ENCODE measurements at places on chromosomes 16 and 17.

- no peak for DNase-seq
These were observed 315.8 kb downstream of the BCAS3 start for GRCh38 chr17:60993497-60993896.

DNA sequence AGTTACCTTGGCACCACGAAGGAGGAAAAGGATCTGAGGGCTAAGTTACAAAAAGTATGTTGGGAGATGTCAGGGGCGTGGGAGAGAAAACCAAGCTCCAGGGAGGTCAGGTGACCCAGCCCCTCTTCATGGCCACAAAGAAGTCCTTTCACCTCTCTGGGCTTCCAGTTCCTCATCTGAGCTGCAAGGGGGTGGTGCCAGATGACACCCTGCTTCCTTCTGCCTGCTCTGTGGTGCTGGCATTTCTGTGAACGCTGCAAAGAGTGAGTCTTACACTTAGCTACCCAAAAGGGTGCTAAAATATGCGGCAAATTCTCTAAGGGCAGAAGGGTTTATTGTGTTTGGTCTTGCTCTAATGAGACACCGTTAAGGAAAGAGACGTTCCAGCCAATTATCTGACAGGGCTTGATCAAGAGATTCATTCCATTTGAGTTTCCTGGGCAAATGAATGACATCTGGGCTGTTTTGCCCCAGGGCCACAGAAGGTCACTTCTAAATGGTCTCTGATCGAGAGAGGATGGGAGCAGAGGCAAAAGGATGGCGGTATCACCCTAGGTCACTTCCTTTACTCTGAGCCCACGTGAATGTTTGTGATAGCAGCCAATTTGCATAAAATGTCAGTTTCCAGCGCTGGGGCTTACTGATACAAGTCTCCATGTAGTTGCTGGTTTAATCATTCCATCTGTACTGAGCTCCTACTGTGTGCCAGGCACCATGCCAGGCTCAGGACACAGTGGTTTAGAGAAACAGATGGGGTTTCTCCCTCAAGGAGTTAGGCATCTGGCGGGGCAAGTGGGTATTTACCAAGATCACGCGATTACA, 210.2 kb downstream of the KATNIP start:
- DNase-seq: peak; percentile 56

DNA sequence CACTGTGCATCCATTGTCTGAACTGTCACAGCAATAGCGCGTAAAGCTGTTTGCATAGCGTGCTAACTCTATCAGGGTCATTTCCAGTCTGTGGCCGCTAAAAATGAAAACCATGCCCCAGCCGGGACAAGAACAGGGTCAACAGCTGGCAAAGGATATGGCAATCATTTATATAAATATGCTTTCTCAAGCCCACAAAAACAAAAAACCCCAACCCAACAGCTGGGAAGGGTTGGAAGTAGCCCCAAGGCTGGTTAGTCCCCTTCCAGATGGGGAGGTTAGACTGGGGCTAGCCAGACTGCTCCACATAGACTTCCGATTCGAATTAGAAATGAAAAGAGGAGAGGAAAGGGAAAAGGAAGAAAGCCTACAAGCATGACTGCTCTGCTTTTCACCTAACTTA, 203.3 kb upstream of the TBX2 start:
- DNase-seq: no peak

- peak; percentile 77 for DNase-seq
These were observed 6.8 kb downstream of the KIFC3 start for GRCh38 chr16:57795431-57795878.

DNA sequence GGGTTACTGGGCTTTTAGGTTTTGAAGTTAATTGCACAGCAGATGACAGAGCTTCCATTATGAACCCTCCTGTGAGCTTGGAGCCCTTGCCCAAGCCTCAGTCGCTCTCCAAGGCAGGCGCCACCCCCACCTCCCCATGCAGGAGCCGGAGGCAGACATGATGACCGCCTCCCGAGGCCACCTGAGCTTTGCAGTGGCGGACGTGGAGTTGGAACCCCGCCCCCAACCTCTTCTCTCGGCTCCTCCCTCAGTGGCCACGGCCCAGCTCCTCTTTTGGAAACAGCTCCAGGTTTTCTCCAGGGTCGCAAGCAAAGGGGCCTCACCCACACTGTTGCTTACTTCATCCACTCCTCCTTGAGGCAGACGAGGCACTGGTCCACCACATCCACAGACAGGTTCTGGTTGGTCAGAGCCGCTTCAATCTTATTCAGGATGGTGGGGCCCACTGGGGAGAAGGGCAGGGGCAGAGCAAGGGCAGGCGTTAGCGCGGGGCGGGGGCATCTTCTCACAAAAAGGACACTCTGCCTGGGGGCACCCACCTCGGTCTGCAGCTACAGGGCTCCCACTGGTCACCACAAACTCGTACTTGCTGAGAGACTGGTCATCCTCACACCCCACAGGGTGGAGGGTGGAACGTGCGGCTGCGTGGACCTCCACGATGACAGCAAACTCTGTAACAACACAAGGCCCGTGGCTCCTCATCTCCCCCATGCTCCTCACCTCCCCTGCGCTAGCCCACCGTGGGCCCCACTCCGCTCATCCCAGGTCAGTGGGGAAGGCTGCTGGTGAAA, 8.7 kb upstream of the PLD6 start:
- DNase-seq: no peak

- no peak for DNase-seq
These were observed 7.3 kb upstream of the CUEDC1 start for GRCh38 chr17:57962279-57963148.

DNA sequence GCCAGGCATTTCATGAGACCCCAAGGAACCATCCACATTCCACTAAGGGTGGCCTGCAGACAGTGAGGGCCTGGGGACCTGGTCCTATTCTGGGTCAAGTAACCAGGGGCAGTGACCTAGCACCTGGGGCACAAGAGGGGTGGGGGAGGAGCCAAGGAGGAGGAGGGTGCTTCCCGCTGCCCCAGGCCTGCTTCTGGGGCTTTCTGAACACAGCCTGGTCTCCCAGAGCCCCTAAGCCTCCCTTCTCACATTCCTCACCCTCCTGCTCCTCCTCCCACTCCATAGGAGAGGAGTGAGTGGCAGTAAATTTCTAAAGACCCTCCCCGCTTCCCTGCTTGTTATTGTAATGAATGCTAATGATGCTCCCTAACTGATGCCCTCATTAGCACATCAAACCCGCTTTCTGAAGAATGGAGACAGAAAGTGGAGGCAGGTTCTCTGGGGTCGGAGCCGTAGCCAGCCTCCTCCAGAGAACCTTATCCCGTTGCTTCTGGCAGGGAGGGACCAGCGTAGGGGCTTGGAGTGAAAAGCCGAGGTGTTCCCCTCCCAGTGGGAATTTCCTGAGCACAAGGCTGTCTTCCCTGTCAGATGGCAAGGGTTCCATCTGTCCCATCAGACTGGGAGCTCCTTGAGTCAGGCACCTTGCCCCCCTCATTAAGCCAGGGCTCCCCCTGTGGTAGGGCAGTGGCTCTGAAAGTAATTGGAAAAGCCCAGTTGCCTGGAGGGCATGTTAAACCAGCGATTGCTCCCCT, 3.7 kb upstream of the SRCIN1 start:
- no peak for DNase-seq

DNA sequence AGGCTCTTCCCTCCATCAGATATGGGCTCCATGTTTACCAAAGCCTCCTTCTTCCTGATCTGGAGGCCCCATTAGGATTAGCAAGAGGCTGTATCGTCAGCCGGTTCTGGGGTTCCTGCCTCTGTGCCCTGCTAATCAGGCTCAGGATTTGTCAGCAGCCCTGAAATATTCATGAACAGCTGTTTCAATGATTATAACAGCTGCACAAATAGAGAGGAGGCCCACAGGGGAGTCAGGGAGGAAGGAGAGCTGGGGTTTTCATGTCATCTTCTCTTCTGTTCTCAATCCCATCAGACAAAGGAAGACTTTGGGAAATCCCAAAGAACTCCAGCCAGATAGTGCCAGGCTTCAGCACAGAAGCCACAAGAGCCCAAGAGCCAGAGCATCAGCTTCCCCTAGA, 72.3 kb upstream of the MMP2 start:
- no peak for DNase-seq

GRCh38 chr17:82887255-82888164, 47.7 kb upstream of the ZNF750 start:
- DNase-seq: peak; percentile 52

DNA sequence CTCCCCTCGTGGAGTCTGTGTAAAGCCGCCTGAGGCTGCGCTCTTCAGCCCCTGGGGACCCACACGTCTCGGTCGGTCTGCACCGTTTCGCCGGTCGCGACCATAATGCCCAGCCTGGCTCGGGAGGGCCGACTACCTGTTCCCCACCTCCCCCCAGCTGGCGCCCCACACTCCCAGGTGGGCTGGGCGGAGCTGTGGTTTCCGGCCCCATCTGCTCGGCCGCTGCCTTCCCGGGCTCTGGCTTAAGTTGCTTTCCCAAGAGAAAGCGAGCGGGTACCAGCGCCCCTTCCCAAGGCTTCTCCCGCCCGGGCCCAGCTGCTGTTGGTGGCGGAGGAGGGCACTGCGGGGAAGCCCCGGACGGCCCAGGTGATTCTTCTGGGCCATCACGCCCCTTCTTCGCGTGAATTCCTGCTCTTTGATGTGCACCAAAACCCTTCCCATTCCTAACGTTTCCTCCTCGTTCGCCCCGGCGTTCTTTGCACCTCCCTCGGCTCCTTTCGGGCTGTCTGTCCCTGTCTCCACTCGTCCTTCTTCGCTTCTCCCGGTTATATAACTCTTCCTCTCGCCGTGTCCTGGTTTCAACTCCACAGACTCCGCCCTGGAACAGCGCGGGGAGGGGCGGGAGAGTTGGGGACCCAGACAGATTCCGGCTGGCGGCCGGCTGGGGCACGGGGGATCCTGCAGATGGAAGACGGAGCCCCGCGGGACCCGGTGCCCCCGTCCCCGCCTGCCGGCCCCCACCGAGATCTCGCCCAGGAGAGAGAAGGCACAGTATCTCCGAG, 2.0 kb downstream of the KDM6B start:
- no peak for DNase-seq

DNA sequence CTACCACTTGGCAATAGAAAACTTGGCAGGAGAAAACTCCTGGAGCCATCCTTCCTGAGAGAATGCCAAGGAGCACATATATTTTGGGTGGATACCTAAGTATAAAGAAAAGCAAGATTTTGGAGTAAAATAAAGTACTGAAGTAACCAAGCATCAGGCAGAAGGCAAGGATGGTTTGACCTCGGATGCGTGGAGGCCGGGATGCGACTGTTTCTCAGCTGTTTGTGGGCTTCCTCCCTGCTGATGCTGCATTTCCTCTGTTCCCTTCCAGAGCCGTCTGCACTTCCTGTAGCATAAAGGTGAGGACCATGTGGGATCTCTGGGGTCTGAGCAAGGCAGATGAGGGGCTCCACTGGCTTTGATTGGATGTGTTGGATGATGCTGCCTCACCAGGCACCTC, 5.5 kb upstream of the TCF25 start:
- DNase-seq: no peak

- DNase-seq: no peak
These were observed 18.9 kb downstream of the ACSF3 start for GRCh38 chr16:89112377-89113151.

DNA sequence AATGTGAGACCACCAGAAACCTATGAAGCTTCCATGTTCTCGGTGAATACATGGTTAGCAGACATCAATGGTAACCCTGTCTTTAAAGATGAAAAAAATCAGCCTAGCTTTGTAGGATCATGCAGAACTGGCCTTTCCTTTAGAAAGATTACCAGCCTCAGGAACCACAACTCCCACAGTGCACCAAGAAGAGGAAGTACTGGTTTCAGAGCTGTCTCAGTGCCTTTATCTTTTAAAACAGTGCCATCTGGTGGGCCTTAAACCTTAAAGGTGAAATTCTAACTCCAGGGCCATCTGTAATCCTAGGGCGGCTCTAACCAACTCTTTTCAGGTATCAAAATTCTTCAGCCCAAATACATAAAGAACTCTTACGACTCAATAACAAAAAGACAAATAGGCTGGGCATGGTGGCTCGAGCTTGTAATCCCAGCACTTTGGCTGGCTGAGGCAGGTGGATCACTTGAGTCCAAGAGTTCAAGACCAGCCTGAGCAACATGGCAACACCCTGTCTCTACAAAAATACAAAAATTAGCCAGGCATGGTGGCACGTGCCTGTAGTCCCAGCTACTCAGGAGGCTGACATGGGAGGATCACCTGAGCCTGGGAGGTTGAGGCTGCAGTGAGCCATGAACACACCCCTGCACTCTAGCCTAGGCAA, 5.4 kb downstream of the ATPAF2 start:
- peak; percentile 96 for DNase-seq

DNA sequence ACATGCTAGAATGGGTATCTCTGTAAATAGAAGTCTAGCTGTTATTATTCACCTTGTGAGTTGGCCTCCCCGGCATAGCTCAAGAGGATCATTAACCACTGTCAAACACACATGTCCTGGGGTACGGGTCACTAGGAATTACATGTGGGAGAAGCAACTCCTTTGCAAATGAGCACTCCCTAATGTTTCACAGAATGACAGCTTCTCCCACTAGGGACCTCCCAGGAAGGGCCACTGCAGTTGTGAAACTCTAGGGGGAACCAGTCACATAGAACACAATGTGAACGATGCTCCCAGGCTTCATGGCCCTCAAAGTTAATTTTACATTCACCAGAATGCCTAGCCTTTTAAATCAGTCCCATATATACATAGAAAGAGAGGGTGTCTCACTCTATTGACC, 12.4 kb upstream of the ZNF19 start:
- DNase-seq: peak; percentile 12

DNA sequence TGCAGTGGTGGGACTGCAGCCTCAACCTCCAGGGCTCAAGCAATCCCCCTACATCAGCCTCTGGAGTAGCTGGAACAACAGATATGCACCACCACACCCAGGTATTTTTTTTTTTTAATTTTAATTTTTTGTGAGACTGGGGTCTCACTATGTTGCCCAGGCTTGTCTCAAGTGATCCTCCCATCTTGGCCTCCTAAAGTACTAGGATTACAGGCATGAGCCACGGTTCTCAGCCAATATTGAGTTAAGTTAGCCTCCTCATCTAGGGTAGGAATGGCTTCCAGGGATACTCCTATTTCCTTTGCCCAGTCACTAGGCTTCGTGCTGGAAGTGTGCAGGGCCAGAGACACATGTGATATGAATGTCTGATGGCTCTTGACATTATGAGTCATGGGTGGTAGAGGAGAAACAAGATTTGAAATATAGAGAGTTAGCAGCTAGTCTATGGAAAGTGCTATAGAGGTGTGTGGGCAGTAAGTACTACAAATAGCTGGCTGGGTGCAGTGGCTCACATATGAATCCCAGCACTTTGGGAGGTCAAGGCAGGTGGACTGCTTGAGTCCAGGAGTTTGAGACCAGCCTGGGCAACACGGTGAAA, 8.0 kb upstream of the HES7 start:
- DNase-seq: no peak

DNA sequence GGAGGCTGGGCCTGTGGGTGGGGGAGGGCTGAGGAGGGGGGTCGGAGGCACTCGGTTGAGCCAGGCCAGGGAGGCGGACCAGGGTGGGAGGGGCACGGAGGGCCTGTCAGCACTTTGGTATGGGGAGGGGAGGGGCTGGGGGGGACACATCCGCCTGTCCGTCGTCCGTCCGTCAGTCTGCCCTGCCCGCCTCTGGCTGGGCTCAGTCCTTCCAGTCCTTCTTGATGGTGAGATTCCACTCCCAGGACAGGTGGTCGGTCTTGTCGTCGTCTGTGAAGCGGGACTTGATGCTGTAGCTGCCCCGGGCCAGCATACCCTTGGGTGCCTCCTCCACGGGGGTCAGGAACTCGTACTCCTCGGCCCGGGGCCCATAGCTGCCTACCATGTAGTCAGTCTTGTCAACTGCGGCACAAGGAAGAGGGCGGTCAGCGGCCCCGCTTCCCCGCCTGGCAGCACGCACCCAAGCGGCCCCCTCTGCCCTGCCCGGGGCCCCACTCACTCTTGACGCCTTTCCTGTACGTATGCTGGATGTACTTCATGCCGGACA, 2.4 kb downstream of the ARHGDIA start:
- no peak for DNase-seq
